Daoy (cell line): ENCODE measurements at places on chromosomes 16 and 17.

DNA sequence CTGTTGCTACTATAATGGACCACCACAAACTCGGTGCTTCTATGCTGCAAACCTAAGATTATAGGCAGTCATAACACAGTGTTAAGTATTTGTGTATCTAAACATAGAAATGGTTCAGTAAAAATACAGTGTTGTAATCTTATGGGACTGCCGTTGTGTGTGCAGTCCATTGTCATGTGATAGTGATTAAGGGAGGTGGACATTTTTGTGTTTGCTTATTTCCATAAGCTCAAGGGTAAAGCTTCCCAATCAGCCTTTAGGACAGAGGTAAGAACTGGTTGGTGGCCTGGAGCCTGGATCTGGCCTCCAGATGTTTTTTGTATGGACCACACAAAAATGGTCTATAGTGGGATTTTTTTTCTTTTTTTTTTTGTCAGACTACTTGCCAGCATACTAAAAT, 29.9 kb downstream of the WWOX start:
- no peak for DNase-seq

- no peak for DNase-seq
Observed at GRCh38 chr16:30767767-30768465, 5.8 kb downstream of the RNF40 start.

DNA sequence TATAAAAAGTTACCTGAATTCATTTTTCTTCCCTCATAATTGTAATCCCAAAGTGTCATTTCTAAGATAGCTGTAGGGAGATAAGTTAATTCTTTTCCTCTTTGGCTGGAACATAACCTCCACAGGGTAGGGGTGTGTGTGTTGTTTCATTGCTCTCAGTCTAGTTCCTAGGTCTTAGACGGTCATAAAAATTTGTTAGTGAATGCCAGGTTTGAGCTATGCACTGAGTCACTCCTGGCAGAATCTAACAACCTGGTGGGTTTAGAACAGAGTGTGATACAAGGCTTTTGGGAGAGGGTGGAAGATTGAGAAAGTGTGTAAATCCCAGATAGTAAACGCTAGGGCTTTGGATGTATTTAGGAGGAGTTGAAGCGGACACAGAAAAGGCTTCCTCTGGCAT, 894 bp upstream of the PHKG2 start:
- peak; percentile 43 for DNase-seq

GRCh38 chr16:66266436-66267291, 99.8 kb upstream of the CDH5 start:
- DNase-seq = peak; percentile 88

DNA sequence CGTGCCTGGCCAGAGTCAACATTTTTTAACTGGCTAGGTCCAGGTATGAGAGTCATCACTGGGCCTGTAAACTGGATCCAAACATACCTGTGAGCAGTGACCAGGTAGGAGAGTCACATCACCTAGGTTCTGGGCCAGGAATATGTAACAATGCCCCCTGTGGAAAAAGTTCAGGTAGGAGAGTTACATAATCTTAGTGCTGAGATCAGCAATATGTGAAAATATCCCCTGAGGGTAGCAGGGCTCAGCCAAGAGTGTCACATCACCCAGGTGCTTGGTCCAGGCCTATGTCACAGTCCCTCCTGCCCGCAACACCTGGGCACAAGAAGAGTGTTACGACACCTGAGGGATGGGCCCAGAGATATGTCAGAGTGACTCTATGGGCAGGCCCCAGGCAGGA, 2104.7 kb downstream of the TP53TG3F start:
- DNase-seq = no peak

DNA sequence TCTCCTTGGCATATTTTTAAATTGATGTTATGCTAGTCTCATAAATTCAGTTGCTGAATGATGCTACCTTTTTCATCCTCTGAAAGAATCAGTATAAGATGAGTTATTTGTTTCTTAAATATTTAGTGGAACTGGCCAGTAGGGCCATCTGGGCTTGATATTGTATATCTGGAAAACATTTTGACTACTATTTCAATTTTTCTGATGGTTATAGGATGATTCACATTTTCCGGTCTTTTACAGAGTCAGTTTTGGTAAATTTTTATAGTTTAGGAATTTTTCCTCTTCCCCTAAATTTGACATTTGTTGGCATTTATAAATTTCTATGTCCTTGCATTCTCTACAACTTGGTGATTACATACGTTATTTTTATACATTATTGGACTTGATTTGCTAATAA, 296.3 kb upstream of the AXIN2 start:
- no peak for DNase-seq

GRCh38 chr16:25896411-25896810, 204.7 kb downstream of the HS3ST4 start:
- DNase-seq = no peak

DNA sequence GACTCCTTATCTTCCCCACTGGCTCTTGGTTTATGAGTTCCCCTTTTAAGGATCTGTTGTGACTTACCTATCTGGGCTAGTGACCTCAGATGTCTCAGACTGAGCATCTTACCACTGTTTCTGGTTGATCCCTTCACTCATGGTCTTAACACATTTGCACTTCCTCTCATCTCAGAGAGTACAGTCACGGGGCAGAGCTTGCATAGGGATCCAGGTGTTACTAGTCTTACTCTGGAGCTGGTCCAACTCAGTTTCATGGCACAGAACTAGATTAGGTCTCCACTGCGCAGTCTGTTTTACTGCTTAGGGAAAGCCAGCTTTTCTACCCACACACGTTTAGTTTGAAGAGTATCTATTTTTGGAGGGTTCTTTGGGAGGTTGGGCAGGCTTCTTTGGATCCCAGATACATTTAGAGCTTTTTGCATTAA, 10.2 kb downstream of the GABARAPL2 start:
- no peak for DNase-seq

- DNase-seq = no peak
Observed at GRCh38 chr17:79849953-79850352, 10.7 kb upstream of the CBX4 start.

- DNase-seq = no peak
Observed at GRCh38 chr17:146983-147761, 9.8 kb downstream of the SCGB1C2 start.

DNA sequence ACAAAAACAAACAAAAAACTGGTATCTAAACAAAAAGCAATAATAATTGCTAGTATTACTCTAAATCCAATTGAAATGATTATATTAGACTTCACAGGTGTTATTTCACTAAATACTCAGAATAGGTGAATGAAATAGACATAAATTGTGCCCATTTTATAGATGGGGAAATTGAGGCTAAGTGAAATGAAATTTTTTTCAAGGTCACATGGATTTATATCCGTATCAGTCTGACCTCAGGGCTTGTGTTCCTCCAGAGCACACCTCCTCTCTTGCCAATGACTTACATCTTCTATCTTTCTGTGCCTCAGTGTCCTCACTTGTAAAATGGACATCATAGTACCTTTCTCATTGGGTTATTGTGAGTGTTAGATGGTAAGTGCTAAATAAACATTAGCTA, 72.3 kb downstream of the GP2 start:
- no peak for DNase-seq
